Stimulated activated CD8-positive, alpha-beta memory T cell treated with anti-CD3 and anti-CD28 coated beads, Interleukin-15, amount 100 ng/mL, for 4 hours (primary cell): ENCODE measurements at places on chromosomes 1 and 21.

GRCh38 chr1:76959556-76959955 is 92.3 kb downstream of the ST6GALNAC5 start:
- no peak for DNase-seq

GRCh38 chr21:20451046-20451445 is 547.2 kb upstream of the NCAM2 start:
- no peak for DNase-seq

DNA sequence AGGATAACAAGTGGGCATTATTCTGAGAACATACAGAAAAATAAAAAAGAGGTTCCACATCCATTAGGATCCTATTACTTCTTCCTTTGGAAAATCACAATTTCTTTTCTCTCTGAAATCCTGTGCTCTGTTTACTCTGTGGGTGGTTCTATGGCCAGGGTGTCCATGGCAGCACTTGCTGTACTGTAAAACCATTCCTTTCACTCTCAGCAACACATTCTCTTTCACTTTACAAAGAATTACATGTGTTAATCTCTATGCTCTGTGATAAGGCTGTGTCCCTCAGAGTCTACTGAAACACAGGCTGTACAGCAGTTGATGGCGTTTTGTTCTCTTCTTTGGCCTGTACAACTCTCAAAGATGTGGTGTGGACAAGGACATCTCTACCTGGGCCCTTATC is 524.1 kb downstream of the PTBP2 start:
- no peak for DNase-seq

DNA sequence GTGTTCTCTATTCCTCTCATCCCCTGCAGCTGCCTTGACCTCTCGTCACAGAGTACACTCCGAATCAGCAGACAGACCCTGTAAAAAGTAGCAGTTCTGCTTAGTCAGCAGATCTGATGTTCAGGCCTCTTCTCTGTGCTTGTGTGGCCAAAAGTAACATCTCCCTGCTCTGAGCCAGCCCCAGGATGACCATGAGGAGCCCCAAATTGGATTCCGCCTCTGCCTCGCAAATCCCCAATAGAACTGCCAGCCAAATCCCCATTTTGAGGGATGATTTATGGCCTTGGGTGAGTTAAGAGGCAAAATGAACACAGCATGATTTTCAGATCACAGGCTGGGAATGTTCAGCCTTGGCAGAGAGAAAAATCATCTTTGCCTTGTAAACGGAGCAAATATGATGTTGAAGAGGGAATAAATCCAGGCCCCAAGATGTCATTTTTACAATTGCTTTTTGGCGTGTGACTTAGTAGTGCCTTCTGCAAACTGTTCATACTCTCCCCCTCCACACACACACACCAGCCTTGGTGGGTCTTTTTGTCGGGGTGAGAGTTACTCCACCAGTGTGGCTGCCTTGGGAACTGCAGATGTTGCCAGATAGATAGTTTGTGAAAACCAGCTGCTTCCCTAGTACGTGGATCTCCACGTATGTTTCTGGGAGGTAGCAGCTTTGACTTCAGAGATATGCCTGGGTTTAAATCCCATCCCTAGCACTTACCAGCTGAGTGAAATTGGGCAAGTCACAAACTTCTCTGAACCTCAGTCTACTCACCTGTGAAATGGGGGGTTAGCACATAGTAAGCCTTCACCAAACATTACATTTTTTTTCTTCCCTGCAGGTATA is 77.8 kb downstream of the MAN1C1 start:
- DNase-seq, result no peak

GRCh38 chr1:1703796-1704195 is 11.2 kb upstream of the SLC35E2B start:
- DNase-seq, result no peak

- no peak for DNase-seq
These were observed 77.7 kb upstream of the SOX13 start for GRCh38 chr1:203995228-203995627.

GRCh38 chr1:219039682-219040154 is 134.0 kb upstream of the LYPLAL1 start:
- no peak for DNase-seq

- DNase-seq, result no peak
These were observed 33.5 kb upstream of the MACF1 start for GRCh38 chr1:39170731-39171667.

GRCh38 chr1:107824946-107825345 is 140.0 kb downstream of the VAV3 start:
- DNase-seq, result no peak
